Regular cardiac myocyte (primary cell): ENCODE measurements at places on chromosomes 3 and 15. TPM values are rescaled to one million over a fixed set of nuclear protein-coding genes. Genes with fewer than 3 reads are reported as not detected.

The OXTR gene
- 15.0 and 29.9 TPM in 2 replicates for total RNA-seq

The GANC gene
- 13.4 and 19.7 TPM in 2 replicates for total RNA-seq

The CACNA2D2 gene
- total RNA-seq = not detected in 2 replicates

The SELENOT gene
- 161 and 294 TPM in 2 replicates for total RNA-seq

The GABRR3 gene
- total RNA-seq = not detected in 2 replicates

The PDE12 gene
- 13.0 and 25.3 TPM in 2 replicates for total RNA-seq

The JMJD7 gene
- total RNA-seq = 3.4 and 3.5 TPM in 2 replicates

The FBXW12 gene
- total RNA-seq = 0.28 TPM in 1 of 2 replicates, not detected in the other
